H54 (cell line): ENCODE measurements at places on chromosomes 5 and 9.

- DNase-seq, result no peak
Measured at GRCh38 chr9:90803860-90804593, 2.4 kb downstream of the SYK start.

- no peak for DNase-seq
Measured at GRCh38 chr9:120544441-120544840, 35.5 kb downstream of the CDK5RAP2 start.

GRCh38 chr5:138502121-138502520, 36.8 kb downstream of the EGR1 start:
- DNase-seq, result no peak

GRCh38 chr5:36179950-36180349, 28.0 kb downstream of the SKP2 start:
- no peak for DNase-seq

DNA sequence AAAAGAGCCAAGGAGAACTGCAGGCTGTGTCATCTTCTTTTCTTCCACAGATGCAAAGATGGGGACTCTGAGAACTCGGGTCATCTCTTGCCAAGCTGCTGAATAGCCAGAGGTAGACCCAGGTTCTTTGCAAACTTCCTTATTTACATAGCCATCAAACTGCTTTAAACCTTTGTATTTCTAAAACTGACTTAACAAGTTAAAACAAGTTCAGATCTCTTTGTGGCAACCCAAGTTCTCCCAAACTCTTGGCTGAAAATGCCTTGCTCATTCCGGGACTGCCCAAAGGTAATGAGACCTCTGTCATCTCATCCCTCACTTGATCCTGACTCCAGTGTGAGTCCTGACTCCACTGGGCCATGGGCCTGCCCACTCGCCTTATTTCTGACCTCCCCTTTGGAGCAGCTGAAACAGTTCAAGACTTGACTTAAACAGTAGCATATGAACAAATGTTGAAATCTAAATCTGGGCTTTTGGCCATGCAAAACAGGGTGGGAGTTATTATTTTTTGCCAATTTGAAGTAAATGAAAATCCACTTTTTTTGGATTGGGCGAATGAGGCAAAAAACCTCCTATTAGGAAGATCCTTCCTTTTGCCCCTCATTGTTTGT, 50.6 kb downstream of the FBXL7 start:
- no peak for DNase-seq

DNA sequence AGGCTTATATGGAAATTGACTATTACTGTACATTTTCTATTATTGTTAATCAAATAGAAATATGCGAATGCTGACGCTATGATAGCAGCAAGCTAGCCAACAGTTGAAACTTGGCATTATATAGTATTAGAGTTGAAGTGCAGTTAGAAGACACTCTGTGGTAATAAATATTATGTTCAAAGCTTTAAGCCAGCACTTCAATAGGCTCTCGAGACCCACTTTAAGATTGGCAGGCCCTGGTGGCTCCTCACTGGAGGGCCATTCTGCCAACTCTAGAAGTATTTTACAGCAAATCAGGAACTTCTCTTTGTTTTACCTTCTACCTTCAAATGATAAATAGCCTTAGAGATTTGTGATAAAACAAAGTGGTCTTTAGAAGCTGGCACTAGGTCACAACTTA, 2029.0 kb upstream of the WWC1 start:
- no peak for DNase-seq

GRCh38 chr5:7395947-7396712, at the start of gene ADCY2:
ADCY2 (plus strand) TSS chr5:7396138; CDS start chr5:7396297, 159 bp downstream.
- no peak for DNase-seq

- DNase-seq, result no peak
Measured at GRCh38 chr9:126367139-126367538, 40.5 kb downstream of the MVB12B start.

- DNase-seq, result no peak
Measured at GRCh38 chr9:68457803-68458202, 82.9 kb downstream of the TMEM252 start.

GRCh38 chr9:5910413-5911057, 19.8 kb downstream of the MLANA start:
- no peak for DNase-seq

- no peak for DNase-seq
Measured at GRCh38 chr9:21833090-21833801, 30.8 kb downstream of the MTAP start.

- no peak for DNase-seq
Measured at GRCh38 chr9:29701559-29701958, 2128.3 kb upstream of the C9orf72 start.

GRCh38 chr9:132589148-132590036, 7.0 kb downstream of the BARHL1 start:
- DNase-seq, result no peak

DNA sequence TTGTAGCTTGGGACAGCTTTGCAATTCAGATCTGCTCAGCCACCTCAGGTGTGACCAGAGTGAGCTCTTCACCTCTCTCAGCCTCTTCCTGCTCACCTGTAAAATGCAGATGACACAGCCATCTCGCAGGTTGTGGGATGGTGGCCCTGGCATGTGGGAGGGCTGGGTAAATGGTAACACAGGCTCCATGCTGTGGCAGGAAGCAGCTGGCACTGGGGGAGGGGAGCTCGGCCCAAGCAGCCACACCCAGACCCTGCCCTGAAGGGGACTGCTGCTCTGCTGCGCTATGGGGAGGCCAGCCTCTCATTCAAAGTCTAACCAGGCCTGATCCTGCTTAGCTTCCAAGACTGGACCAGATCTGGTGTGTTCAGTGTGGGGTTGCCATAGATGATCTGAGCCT, 24.1 kb downstream of the PHF2 start:
- no peak for DNase-seq

DNA sequence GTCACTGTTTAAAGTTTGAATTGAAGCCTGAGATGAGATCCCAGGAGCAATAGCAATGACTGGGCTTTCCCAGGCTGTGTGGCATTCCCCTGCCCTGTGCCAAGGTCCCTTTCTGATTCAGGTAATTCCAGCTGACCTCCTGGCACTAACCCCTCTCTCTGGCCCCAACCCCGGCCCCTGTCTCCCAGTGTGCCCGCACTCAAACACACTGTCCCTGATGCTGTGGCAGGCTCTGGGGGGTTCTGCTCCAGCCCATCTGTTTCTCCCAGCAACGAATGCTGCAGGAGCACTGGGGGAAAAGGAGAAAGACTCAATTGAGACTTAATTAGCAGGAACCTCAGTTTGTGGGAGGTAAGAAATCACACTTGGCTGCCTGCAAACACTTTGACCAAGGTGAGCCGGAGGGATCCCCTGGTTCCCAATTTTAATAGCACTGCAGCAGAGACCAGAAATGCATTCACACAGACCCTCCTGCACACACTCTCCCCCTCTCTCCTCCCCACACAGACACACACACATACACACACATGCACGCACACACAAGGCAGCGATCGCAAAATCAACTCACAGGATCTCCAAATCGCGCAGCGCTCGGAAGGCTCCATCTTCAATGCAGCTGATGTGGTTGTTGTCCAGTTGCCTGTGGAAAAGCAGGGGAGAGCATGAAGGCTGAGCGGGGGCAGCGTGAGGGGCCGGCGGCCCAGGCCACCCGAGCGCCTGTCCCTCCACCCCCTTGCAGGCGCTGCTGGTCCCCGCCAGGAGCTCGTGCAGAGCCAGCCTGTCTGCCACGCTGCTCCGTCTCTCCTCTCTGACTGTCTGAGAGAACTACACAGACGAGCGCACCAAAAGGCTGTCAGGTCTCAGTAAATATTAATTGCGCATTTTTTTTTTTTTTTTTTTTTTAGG, 265.1 kb upstream of the PANK3 start:
- DNase-seq, result no peak

DNA sequence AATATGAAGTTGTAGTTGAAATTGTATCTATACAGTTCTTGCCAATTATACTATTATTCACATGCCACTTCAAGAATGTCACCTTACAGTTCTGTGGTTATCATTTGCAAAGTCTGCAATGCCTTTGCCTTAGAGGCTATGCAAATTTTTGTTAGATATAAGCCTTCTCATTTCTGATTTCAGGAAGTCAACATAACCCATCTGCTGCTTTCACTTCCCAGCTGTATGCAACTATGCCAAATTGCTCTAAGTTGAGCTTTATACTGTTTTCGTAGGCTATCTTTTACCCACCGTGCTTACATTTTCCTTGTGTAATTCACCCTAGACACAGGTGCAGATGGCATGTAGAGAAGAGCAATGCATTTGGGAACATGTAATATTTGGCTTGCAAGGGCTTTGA, 1083.0 kb downstream of the CDH9 start:
- no peak for DNase-seq

GRCh38 chr9:84751921-84752320, 82.4 kb downstream of the NTRK2 start:
- no peak for DNase-seq

DNA sequence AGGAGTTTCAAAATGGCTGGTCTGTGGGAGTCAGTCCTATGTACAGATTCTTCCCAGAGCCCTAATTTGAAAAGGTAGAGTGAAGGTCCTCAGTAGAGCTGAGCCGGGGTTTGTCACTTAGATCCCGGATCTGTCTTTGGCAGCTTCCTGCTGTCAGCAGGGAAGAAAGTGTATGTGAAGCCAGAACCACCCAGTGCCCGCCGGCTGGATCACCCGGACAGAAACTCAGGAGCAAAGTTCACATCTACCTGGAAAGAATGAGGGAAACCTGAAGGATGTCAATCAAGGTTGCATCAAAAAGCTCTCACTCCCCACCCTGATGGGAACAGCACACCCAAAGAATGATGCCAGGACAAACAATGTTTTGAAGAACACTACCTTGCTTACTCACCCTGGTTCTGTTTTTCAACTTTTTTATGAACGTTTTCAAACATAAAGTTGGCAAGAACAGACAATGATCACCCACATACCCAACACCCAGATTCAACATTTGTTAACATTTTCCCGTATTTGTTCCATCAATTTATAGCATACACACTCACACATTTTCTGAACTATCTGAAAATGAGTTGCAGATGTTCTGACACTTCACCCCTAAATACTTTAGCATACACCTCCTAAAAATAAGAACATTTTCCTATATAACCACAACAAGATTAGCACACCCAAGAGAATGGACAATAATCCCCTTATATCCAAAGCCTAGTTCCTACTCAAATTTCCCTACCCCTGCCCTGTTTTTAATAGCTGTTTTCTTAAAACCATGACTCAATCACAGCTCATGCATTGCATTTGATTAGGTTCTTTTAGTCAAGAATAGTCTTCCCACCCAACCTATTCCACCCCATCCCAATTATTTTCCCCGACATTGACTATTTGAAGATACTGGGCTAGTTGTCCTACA, 133.9 kb downstream of the LHFPL2 start:
- DNase-seq, result no peak

- peak; percentile 33 for DNase-seq
Measured at GRCh38 chr9:94719878-94720277, 6.6 kb upstream of the AOPEP start.

GRCh38 chr9:70902692-70903131, 218.7 kb downstream of the TRPM3 start:
- DNase-seq, result peak; percentile 60

DNA sequence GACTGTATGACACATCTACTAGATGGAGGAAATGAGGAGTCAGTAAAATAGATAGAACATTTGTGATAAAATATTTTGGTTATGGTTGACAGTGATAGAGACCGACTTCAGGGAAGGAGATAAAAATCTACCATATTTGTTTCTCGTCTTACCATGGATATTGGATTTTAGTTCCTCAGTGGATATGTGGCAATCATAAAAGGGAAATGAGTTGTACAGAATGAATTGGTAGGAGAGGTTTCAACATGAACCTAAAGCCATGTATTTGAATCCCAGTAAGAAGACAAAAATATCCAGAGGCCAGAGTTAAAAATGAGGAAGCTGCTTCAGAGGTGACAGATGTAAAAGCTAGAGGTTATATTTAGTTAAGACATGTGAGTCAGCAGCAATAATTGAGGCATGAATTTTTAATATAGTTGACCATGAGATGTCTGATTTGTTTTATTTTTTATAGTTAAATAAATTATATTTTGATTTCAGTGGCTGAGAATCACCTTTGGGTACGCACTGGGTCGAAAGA, 480.4 kb upstream of the TUSC1 start:
- DNase-seq, result no peak

DNA sequence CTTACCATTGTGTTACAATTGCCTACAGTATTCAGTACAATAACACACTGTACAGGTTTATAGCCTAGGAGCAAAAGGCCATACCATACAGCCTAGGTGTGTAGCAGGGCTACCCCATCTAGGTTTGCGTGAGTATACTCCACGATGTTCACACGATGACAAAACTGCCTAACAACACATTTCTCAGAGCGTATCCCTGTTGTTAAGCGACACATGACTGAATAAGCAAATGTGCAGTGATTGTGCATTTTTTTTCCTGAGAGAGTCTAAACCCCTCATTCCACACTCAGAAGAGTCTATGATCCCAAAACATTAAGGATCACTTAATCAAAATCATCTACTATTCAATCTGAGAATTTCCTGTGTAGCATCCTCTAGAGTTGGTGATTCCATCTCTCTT, 68.4 kb upstream of the GABRP start:
- DNase-seq, result no peak

DNA sequence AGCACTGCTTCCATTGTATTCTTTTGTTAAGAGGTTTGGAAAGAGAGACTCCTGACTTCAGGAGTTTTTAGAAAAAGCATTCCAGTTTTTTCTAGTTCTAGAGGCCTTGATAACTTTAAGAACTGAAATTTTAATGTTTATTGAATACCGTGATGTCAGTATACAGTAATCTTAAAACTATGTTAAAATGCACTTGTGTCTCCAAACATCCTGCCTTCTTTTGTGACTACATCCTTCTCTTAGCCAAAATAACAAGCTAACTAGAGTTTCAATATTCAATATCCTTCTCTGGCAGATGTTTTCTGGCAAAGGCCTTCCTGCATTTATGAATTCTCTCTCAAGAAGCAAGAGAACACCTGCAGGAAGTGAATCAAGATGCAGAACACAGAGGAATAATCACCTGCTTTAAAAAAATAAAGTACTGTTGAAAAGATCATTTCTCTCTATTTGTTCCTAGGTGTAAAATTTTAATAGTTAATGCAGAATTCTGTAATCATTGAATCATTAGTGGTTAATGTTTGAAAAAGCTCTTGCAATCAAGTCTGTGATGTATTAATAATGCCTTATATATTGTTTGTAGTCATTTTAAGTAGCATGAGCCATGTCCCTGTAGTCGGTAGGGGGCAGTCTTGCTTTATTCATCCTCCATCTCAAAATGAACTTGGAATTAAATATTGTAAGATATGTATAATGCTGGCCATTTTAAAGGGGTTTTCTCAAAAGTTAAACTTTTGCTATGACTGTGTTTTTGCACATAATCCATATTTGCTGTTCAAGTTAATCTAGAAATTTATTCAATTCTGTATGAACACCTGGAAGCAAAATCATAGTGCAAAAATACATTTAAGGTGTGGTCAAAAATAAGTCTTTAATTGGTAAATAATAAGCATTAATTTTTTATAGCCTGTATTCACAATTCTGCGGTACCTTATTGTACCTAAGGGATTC, 43.1 kb downstream of the NDFIP1 start:
- DNase-seq, result no peak
